ENCODE measurements at places on chromosomes 5 and 9.

- H3K4me3 ChIP-seq, result no peak overlapping the region
- H3K4me1 ChIP-seq, result no peaks in the 10 kb centered on the region
Measured at GRCh38 chr5:44089424-44090144, 299.6 kb downstream of the FGF10 start.

GRCh38 chr9:113409883-113410206, 630 bp downstream of the POLE3 start:
- peak overlapping the region; percentile 84 for H3K27ac ChIP-seq
- no peak for DNase-seq
- H3K4me3 ChIP-seq, result peak overlapping the region; percentile 65
- peaks cover 18% of the 10 kb centered on the region for H3K36me3 ChIP-seq

DNA sequence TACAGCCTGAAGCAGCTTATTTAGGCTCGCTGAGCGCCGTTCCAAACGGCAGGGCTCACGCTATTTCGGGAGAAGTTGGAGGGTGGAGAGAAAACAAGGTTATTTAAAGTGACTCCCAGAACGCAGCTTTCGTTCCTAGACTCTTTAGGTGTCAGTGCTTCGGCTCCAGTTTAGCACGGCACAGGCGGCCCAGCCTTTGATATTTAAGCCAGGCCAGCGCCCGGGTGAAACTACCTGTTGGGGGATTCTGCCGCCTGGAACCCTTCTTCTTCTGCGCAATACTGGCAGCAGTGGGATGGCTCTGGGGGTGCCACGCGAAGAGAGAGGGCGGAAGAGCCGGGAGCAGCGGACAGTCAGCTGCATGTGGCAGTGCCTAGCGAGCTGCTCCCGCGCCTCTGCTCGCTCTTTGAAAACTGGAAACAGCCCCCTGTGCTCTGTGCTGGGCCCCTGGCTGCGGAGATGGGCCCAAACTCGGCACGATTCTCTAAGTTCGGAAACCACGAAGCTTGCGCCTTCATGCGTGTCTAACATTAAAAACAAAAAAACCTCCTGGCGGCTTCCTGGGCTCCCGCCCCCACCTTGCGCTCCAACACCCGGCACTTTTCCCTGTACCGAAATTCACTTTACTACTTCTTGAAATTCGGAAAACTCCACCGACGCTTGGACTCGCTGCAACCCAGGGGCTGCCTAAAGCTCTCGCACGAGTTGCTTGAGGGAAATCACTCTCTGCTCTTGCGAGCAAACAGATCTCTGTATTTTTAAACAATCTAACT, 34.6 kb upstream of the NFIB start:
- peaks cover 3% of the 10 kb centered on the region for H3K4me1 ChIP-seq
- H3K4me3 ChIP-seq, result no peak overlapping the region
- H3K27me3 ChIP-seq, result peaks cover 16% of the 10 kb centered on the region
- H3K36me3 ChIP-seq, result no peaks in the 10 kb centered on the region
- no peak for DNase-seq

- H3K36me3 ChIP-seq, result no peaks in the 10 kb centered on the region
- H3K27me3 ChIP-seq, result no peaks in the 10 kb centered on the region
- H3K27ac ChIP-seq, result no peak overlapping the region
- H3K4me1 ChIP-seq, result no peaks in the 10 kb centered on the region
Measured at GRCh38 chr9:21789541-21790037, 12.8 kb upstream of the MTAP start.

DNA sequence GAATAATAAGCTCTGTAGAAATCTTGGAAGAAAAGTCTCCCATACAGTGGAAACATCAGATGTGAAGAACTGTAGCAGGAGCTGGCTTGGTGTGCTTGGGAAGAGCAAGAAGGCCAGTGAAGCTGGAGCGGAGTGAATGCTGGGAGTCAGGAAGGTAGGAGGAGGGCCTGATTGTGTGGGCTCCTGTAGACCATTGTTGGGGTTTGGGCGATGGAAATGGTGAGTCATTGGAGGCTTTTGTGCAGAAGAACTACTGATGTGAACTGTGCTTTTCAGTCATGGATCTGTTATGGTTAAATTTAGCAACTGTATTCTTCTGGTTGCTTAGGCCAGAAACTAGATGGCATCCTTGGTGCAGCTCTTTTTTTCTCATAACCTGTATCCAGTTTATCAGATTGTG, 2.3 kb downstream of the ICE1 start:
- H3K27me3 ChIP-seq, result no peaks in the 10 kb centered on the region
- DNase-seq, result no peak
- H3K4me1 ChIP-seq, result peaks cover 74% of the 10 kb centered on the region

- H3K4me3 ChIP-seq, result no peak overlapping the region
- DNase-seq, result no peak
- no peaks in the 10 kb centered on the region for H3K27me3 ChIP-seq
- H3K27ac ChIP-seq, result no peak overlapping the region
- no peaks in the 10 kb centered on the region for H3K36me3 ChIP-seq
Measured at GRCh38 chr5:92177926-92178487, 794.9 kb upstream of the ARRDC3 start.

DNA sequence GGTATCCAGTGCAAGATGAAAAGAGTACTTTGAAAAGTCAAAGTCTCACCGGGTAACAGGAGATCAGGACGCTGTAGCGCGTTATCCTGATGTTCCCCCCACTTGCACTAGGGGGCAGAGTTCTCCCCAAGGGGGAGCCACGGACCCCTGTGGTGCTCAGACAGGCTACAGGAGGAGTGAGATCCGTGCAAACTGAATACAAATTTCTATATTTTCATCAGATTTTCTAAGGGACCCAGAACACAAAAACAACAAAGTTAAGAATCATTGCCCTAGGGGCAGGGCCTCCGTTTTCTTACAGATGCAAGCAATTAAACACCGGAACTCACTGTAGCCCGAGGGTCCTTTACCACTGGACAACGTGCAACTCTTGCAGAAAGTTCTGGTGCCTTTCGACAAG, 2.0 kb downstream of the MYO10 start:
- no peaks in the 10 kb centered on the region for H3K36me3 ChIP-seq
- H3K27ac ChIP-seq, result no peak overlapping the region
- H3K27me3 ChIP-seq, result peaks cover 4% of the 10 kb centered on the region
- no peak overlapping the region for H3K4me3 ChIP-seq

DNA sequence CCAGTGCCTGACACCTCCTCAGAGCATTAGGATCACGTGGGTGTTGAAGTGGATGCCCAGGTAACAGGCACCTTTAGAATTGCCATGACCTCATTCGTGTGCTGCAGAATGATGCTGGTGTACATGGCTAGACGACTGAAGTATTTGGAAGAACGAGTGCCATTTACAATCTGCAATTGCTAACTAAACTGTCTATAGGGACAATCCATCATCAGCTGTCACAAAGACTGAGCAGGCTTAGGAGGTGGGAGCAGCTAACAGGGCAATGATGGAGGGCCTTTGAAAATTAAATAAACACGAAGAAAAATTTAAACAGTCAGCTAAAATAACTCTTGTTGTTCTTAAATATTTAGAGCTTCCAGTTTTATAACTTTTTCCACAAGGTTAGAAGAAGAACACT, 375.8 kb downstream of the GADD45G start:
- H3K27me3 ChIP-seq, result no peaks in the 10 kb centered on the region
- H3K36me3 ChIP-seq, result no peaks in the 10 kb centered on the region
- H3K4me3 ChIP-seq, result no peak overlapping the region
- H3K27ac ChIP-seq, result no peak overlapping the region
- H3K4me1 ChIP-seq, result no peaks in the 10 kb centered on the region

DNA sequence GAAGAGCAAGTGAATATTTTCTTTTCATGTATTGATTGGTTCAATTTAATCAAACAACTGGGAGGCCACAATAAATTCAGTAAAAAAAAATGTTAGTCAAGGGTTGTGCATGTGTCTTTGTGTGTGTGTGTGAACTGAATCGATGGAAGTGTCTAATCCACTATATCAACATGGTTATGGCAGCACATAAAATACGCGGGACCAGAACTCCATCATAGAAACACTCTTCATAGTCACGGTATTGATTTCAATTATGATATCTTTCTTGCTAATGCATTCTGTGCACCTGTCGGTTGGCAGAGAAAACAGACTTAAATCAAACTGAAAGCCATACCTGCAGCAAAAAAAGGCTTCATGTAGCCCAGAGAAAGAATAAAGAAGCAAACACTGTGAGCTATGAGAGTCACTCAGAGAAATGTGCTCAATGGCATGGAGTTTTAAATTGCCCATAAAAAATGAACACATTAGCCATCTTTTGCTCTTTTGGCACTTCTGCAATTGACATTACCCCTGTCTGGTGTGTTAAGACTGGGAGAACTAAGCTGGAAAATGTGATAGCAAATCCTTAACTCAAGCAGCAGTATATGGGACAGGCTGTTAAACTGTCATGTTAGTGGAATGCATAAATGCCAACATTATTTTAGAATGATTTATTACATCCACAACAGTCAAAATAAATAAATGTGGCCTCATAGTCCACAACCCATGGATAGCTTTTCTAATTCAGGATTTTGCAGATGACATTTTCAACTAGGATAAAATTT, 642.4 kb upstream of the C9orf72 start:
- H3K4me3 ChIP-seq, result no peak overlapping the region
- no peaks in the 10 kb centered on the region for H3K27me3 ChIP-seq
- H3K27ac ChIP-seq, result no peak overlapping the region
- H3K4me1 ChIP-seq, result no peaks in the 10 kb centered on the region
- H3K36me3 ChIP-seq, result no peaks in the 10 kb centered on the region

GRCh38 chr9:32490601-32491000, 35.4 kb downstream of the RIGI start:
- no peaks in the 10 kb centered on the region for H3K4me1 ChIP-seq
- no peaks in the 10 kb centered on the region for H3K27me3 ChIP-seq
- H3K36me3 ChIP-seq, result peaks cover 34% of the 10 kb centered on the region

- no peaks in the 10 kb centered on the region for H3K27me3 ChIP-seq
- no peaks in the 10 kb centered on the region for H3K4me1 ChIP-seq
- no peak overlapping the region for H3K27ac ChIP-seq
- H3K4me3 ChIP-seq, result no peak overlapping the region
Measured at GRCh38 chr9:5004481-5004880, 19.4 kb downstream of the JAK2 start.

DNA sequence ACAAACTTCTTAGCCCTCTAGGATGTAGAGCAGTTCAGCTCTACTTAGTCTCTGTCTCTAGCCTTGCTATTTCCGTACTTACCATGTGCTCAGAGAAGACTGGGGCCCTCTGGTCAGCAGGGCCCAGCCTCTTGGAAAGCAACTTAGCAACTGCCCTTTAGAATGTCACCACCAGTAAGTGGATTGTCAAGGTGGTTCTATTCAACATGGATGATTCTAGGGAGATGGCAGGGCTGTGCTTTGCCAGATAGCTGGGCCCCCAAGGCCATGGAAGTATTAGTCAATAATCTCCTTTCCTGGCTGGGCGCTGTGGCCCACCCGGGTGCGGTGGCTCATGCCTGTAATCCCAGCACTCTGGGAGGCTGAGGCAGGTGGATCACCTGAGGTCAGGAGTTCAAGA, 177.6 kb upstream of the MVB12B start:
- no peaks in the 10 kb centered on the region for H3K36me3 ChIP-seq
- no peaks in the 10 kb centered on the region for H3K27me3 ChIP-seq
- no peak overlapping the region for H3K4me3 ChIP-seq
- no peak overlapping the region for H3K27ac ChIP-seq

DNA sequence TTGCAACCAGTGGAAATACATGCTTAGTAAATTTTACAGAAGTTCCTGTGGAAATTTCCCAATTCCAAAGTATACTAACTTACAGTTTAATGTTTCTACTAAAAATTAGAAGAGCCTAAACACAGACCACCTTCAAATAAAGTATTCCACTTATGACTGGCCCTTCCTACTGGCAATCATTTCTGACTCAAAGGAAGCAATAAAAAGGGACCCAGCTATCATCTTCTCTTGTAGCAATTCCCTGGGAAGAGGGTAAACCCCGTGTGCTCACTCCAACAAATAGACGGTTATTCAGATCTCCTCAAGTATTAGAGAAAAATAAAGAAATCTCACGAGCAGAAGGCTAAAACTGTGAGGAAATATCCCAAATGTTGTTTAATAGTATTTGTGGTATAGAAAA, 43.3 kb downstream of the GOLPH3 start:
- H3K4me3 ChIP-seq, result no peak overlapping the region
- no peaks in the 10 kb centered on the region for H3K27me3 ChIP-seq
- no peak overlapping the region for H3K27ac ChIP-seq
- peaks cover 6% of the 10 kb centered on the region for H3K4me1 ChIP-seq
- no peak for DNase-seq
- H3K36me3 ChIP-seq, result peaks cover 18% of the 10 kb centered on the region

- no peak for DNase-seq
- no peaks in the 10 kb centered on the region for H3K36me3 ChIP-seq
- H3K27me3 ChIP-seq, result no peaks in the 10 kb centered on the region
- H3K27ac ChIP-seq, result no peak overlapping the region
- H3K4me3 ChIP-seq, result no peak overlapping the region
Measured at GRCh38 chr9:137228506-137228967, 1.2 kb downstream of the RNF224 start.

DNA sequence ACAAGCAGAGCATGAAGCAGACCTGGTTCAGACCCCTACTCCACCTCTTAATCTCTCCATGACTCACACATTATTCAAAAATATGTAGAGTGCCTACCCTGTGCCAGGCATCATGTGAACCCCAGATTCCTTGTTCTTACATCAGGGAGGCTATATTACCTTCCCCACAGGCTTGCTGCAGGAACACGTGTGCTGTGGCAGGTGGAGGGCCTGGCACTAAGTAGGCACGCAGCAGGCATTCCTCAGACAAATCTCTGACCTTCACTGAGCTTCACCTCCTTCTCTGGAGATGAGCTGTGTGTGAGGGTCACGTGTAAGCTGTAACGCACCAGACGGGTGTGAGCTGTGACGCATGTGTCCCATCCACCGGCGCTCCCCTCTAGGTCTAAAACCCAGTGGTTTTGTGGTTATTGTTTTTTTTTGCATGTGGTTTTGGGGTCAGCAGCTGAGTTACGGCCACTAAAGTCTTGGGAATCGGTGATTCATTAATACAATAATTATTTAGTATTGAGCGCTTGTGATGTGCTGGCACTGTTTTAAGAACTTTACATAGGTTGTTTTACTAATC, 30.3 kb downstream of the ANGPTL2 start:
- no peak overlapping the region for H3K27ac ChIP-seq
- no peaks in the 10 kb centered on the region for H3K27me3 ChIP-seq
- no peaks in the 10 kb centered on the region for H3K36me3 ChIP-seq
- H3K4me3 ChIP-seq, result no peak overlapping the region

GRCh38 chr5:168346417-168346816, 55.0 kb downstream of the WWC1 start:
- no peak overlapping the region for H3K27ac ChIP-seq
- H3K4me3 ChIP-seq, result no peak overlapping the region
- H3K36me3 ChIP-seq, result no peaks in the 10 kb centered on the region

DNA sequence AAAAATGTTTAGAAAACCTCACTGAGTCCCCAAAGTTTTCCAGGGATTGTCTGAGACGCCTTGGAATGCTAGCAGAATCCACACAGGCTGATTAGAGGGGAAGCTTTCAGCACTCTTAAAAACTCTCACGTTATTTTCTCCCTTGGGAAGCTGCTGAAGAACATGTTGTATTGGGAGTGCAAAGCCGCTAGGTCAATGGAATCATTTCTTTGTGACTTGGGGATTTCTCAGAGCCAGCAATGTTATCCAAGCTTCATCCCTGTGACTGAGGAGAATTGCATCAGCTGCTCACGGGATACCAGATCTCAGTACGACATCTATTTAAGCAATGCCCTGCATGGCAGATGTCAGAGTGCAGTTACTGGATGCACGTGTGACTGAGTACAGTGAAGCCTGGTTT, 426.4 kb upstream of the MPDZ start:
- no peaks in the 10 kb centered on the region for H3K36me3 ChIP-seq
- no peak overlapping the region for H3K4me3 ChIP-seq
- no peak for DNase-seq

Measured in CD4-positive, alpha-beta memory T cell (primary cell).